Activated CD8-positive, alpha-beta memory T cell treated with anti-CD3 and anti-CD28 coated beads, Interleukin-2, amount 10 ng/mL, durations not matched to agents 7 days and 5 days (primary cell): ENCODE measurements at places on chromosomes 5 and 9.
A peak's percentile ranks its signal among the peaks of the same experiment; 100 is the strongest.

GRCh38 chr5:170293273-170293672 lies 4.3 kb downstream of the LCP2 start:
- H3K36me3 ChIP-seq = peaks cover 92% of the 10 kb centered on the region
- no peaks in the 10 kb centered on the region for H3K27me3 ChIP-seq
- H3K4me1 ChIP-seq = peaks cover 63% of the 10 kb centered on the region
- H3K4me3 ChIP-seq = peak overlapping the region; percentile 95
- H3K27ac ChIP-seq = peak overlapping the region; percentile 95
- peak; percentile 95 for DNase-seq

DNA sequence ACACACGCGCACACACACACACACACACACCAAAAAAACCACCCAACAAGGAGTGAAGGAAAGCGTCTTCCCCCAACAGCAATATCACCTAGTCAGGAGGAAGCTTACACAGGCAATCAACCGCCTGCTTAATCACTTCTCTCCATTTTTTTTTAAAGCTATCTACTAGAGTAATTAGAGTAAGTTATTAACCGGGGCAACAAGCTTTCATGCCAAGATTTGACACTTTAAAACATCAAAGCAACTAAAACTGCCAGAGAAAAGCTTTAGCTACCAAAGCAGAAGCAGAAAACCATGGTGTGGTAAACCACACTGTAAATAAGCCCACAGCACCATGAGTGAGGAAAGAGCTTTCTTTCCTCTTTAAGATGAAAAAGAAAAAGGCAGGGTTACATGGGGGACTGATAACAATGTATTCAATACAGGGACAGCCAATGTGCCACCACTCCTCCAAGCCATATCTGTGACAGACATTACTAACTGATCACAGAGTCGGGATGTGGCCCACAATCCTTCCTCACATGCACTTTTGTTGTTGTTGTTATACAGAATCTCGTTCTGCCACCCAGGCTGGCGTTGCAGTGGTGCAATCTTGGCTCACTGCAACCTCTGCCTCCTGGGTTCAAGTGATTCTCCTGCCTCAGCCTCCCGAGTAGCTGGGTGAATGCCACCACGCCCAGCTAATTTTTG lies 282.1 kb downstream of the CRB2 start:
- no peaks in the 10 kb centered on the region for H3K36me3 ChIP-seq
- peak overlapping the region; percentile 67 for H3K4me3 ChIP-seq
- peaks cover 44% of the 10 kb centered on the region for H3K4me1 ChIP-seq
- H3K27me3 ChIP-seq = peaks cover 78% of the 10 kb centered on the region

DNA sequence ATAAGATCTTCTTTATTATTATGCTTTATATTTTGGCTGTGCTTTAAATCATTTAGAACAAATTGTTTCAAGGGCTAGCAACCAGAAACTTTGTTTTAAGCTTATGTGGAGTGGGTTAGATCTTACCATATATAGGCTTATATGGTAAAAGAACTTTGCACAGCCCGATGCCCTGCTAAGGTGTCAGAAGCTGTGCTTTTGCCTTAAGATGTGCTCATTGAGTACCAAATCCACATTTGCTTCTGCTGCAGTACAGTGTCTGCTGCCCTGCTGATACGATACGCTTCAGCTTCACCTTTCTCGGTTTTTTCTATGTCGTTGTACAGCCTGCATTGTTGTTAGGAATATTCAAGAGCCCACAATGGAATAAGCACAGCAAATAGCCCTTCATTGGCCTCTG lies 34.8 kb downstream of the CD180 start:
- no peaks in the 10 kb centered on the region for H3K27me3 ChIP-seq
- DNase-seq = no peak
- peak overlapping the region; percentile 87 for H3K4me3 ChIP-seq
- H3K27ac ChIP-seq = peak overlapping the region; percentile 100
- peaks cover 71% of the 10 kb centered on the region for H3K4me1 ChIP-seq

DNA sequence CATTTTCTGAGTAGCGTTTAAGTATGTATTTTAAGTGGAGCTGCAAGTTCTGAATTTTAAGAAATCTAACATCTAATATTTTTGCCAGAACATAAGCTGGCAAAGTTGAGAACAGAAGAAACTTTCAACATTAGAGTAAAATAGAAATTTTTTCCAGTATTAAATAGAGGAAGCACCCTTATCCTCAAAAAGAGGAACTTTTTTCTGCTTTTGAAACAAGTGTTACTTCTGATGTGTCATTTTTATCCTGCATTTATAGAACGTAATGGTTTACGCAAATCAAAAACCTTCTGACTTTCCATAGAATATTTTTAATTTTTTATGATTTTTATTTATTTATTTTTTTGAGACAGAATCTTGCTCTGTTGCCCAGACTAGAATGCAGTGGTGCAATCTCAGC lies 21.8 kb downstream of the ZBED3 start:
- peaks cover 15% of the 10 kb centered on the region for H3K4me1 ChIP-seq
- no peak overlapping the region for H3K27ac ChIP-seq
- H3K27me3 ChIP-seq = no peaks in the 10 kb centered on the region

GRCh38 chr9:90029996-90030395 lies 425.2 kb downstream of the GADD45G start:
- no peak overlapping the region for H3K4me3 ChIP-seq
- no peaks in the 10 kb centered on the region for H3K4me1 ChIP-seq
- H3K27me3 ChIP-seq = peaks cover 20% of the 10 kb centered on the region
- no peak for DNase-seq

- no peaks in the 10 kb centered on the region for H3K27me3 ChIP-seq
- peaks cover 6% of the 10 kb centered on the region for H3K4me1 ChIP-seq
- H3K36me3 ChIP-seq = no peaks in the 10 kb centered on the region
- no peak overlapping the region for H3K4me3 ChIP-seq
Observed at GRCh38 chr5:137743031-137743640, 7.2 kb upstream of the KLHL3 start.

DNA sequence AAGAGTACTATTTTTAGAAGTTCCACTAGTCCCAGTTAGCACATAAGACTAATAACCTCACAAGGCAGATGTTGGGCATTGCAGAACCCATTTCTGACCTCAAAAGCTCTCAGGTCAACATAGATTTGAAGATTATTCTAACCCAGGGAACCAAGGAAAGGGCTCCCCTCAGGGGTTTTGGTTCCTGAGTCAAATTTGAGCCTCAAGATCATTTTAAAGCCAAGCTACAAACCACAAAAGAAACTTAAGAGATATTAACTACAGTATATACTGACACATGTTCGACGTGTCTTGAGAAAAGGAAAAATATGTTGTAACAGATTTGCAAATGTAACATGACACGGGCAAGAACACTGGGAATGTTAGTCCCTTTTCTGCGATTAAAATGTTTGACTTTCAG lies 88.6 kb downstream of the GNAQ start:
- DNase-seq = no peak
- H3K27me3 ChIP-seq = no peaks in the 10 kb centered on the region
- H3K36me3 ChIP-seq = peaks cover 1% of the 10 kb centered on the region
- no peak overlapping the region for H3K4me3 ChIP-seq

DNA sequence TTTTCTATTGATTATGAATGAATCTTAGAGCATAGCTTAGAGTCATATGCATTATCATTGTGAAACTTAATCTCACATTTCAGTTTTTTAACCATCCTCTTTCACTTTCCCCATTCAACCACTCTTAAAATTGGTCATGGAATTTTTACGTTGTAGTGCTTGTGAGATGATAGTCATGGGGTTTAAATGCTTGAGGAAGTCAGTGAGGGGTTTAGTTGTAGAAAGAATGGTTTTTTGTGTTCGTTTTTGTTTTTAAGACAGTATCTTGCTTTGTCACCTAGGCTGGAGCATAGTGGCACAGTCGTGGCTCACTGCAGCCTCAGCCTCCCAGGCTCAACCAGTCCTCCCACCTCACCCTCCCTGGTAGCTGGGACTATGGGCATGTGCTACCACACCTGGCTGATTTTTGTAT lies 19.6 kb downstream of the UGCG start:
- peaks cover 3% of the 10 kb centered on the region for H3K27me3 ChIP-seq
- H3K4me3 ChIP-seq = peak overlapping the region; percentile 15
- peak overlapping the region; percentile 70 for H3K27ac ChIP-seq
- H3K4me1 ChIP-seq = peaks cover 33% of the 10 kb centered on the region
- H3K36me3 ChIP-seq = peaks cover 33% of the 10 kb centered on the region
- no peak for DNase-seq

DNA sequence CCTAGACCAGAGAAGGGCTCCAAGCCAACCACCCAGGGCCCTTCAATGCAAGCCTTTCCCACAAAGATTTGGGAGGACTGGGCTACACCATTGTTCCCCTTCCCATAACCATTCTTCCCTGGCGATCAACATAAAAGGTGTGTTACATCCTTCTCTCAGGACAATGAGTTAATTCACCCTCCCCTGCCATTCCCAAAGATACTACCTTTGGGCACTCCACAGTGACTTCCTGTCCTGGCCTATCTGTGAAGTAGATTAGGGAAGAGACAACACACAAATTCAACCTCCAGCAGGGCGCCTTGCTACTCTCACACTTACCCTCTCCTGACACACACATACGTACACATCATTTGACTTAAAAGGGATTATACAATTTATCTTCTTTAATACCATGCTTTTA lies 23.2 kb upstream of the IL17B start:
- no peak for DNase-seq
- no peak overlapping the region for H3K27ac ChIP-seq
- no peaks in the 10 kb centered on the region for H3K4me1 ChIP-seq
- no peaks in the 10 kb centered on the region for H3K36me3 ChIP-seq
- no peak overlapping the region for H3K4me3 ChIP-seq

DNA sequence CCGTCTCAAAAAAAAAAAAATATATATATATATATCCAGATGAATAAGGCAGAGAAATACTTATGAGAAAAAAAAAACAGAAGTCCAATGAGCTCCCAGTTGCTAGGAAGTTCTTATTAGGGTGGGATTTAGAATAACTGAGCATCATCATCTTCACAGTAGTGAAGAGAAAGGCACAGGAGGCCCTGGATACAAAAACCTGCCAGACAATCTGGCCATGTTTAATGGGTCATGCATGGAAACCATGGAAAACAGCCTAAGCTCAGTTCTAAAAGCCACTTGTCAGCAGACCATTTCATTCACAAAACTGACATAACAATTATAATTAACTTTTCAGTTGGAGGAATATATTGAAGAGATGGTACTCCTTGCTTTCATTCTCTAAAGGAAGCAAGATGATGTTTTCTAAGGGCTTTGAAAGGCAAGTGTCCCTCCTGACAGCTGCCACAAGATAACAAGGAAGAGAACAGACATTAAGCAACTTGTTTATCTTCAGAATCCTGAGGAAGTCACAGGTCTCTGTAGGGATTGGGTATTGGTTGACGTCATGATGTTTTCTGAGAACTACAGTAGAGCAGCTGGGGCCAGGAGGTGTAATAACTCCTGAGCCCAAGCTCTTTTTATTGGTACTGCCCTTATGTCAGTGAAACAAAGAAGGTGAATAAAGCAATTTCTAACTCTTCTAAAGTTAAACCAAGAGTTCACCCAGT lies 463.1 kb downstream of the DMAC1 start:
- H3K36me3 ChIP-seq = no peaks in the 10 kb centered on the region
- H3K27me3 ChIP-seq = peaks cover 23% of the 10 kb centered on the region
- no peak overlapping the region for H3K4me3 ChIP-seq
- H3K4me1 ChIP-seq = no peaks in the 10 kb centered on the region
- no peak overlapping the region for H3K27ac ChIP-seq
- no peak for DNase-seq

- H3K27ac ChIP-seq = no peak overlapping the region
- no peaks in the 10 kb centered on the region for H3K36me3 ChIP-seq
- DNase-seq = no peak
- no peaks in the 10 kb centered on the region for H3K4me1 ChIP-seq
- H3K4me3 ChIP-seq = no peak overlapping the region
- H3K27me3 ChIP-seq = peaks cover 8% of the 10 kb centered on the region
Observed at GRCh38 chr5:108546939-108547338, 165.0 kb upstream of the FBXL17 start.

DNA sequence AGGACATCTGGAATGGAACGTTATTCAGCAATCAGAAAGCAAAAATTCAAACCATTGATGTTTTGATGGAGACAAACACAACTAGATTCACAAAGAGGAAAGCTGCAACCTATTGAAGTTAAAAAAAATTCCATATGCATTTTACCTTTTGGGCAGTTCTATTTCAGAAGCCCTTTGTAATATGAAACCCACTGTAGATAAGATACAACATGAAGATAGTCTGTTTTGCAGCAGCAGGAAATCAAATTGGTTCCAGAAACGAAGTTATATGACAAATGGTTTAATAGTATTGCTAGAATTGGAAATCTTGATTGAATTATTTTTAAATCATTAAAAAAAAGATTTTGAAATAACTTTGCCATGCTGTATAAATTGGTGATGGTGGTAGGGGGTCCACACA lies 872 bp downstream of the LIX1 start:
- peaks cover 3% of the 10 kb centered on the region for H3K4me1 ChIP-seq
- H3K27ac ChIP-seq = no peak overlapping the region
- DNase-seq = no peak
- H3K36me3 ChIP-seq = no peaks in the 10 kb centered on the region

GRCh38 chr5:10201223-10201868 lies 48.3 kb downstream of the ATPSCKMT start:
- no peak for DNase-seq
- H3K4me1 ChIP-seq = no peaks in the 10 kb centered on the region
- no peaks in the 10 kb centered on the region for H3K27me3 ChIP-seq
- H3K4me3 ChIP-seq = no peak overlapping the region

DNA sequence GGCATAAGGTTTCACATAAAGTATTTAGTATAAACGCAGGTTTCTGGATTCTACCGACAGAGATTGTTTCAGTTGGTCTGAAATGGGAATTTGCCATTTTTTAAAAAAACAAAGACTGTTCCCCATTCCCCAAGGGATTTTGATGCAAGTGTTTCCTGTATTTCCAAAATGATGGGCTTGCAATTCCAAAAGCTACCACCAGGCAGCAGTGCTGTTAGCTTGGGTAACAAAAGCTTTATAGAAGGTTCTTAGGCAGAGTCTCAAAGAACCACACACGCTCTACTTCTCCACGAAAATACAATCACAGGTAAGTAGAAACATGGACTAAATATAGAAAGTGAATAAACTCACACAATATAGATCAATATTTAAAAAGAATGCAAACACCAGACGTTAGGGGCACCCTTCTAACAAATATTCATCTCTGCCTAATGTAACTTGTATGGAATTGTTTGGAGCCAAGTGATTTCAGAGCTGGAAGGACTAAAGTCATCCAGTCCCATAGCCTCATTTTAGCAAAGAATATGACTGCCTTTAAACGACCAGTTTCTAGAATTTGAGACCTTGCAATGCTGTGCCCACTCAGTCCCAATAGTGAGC lies 154.3 kb downstream of the SPOCK1 start:
- no peaks in the 10 kb centered on the region for H3K27me3 ChIP-seq
- no peak for DNase-seq
- H3K27ac ChIP-seq = no peak overlapping the region
- no peaks in the 10 kb centered on the region for H3K36me3 ChIP-seq
- no peaks in the 10 kb centered on the region for H3K4me1 ChIP-seq

- no peak overlapping the region for H3K27ac ChIP-seq
- H3K36me3 ChIP-seq = peaks cover 52% of the 10 kb centered on the region
- DNase-seq = no peak
- H3K4me1 ChIP-seq = peaks cover 32% of the 10 kb centered on the region
Observed at GRCh38 chr5:141590127-141590526, 28.7 kb downstream of the DIAPH1 start.

GRCh38 chr5:78611126-78611605 lies 37.4 kb downstream of the LHFPL2 start:
- no peaks in the 10 kb centered on the region for H3K36me3 ChIP-seq
- no peak overlapping the region for H3K4me3 ChIP-seq
- DNase-seq = peak; percentile 32
- H3K27ac ChIP-seq = no peak overlapping the region
- peaks cover 42% of the 10 kb centered on the region for H3K27me3 ChIP-seq
- H3K4me1 ChIP-seq = no peaks in the 10 kb centered on the region

- no peak overlapping the region for H3K4me3 ChIP-seq
- H3K4me1 ChIP-seq = no peaks in the 10 kb centered on the region
- H3K27ac ChIP-seq = no peak overlapping the region
- peaks cover 2% of the 10 kb centered on the region for H3K36me3 ChIP-seq
Observed at GRCh38 chr9:5278486-5278885, 26.0 kb downstream of the RLN2 start.

GRCh38 chr9:130701059-130702022 lies 7.8 kb downstream of the EXOSC2 start:
- peaks cover 27% of the 10 kb centered on the region for H3K4me1 ChIP-seq
- H3K27ac ChIP-seq = peak overlapping the region; percentile 22
- no peak overlapping the region for H3K4me3 ChIP-seq
